GM10248 (cell line): ENCODE measurements at places on chromosomes 5 and 9.
A peak's percentile ranks its signal among the peaks of the same experiment; 100 is the strongest.

- no peak for DNase-seq
Measured at GRCh38 chr5:178121391-178122276, 8.3 kb downstream of the N4BP3 start.

DNA sequence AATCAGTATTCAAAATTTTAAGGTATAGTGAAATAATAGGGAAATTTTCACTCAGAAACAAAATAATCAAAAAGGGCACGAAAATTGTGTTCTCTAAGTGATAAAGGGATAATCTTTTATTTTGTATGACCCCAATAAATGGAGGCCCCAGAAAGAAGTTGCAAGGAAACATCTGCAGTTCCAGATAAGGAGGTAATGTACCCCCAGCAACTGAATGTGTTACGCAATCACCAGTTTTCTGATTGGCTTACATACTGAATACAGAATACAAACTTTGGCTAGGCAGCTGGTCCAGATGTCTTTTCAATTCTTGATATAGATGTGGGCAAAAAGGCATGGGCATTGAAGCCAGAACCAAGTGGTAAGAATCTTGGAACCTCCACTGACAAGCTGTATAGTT lies 1.7 kb upstream of the TOPORS start:
- DNase-seq, result no peak

DNA sequence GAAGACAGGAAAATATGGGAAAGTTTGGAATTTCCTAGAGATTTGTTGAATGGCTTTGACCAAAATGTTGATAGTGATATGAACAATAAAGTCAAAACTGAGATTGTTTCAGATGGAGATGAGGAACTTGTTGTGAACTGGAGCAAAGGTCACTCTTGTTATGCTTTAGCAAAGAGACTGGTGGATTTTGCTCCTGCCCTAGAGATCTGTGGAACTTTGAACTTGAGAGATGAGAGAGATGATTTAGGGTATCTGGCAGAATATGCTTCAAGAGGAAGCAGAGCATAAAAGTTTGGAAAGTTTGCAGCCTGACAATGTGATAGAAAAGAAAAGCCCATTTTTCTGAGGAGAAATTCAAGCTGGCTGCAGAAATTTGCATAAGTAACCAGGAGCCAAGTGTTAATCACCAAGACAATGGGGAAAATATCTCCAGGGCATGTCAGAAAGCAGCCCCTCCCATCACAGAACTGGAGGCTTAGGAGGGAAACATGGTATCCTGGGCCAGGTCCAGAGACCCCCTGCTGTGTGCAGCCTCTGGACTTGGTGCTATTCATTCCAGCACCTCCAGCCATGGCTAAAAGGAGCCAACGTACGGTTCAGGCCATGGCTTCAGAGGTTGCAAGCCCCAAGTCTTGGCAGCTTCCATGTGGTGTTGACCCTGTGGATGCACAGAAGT lies 114.3 kb upstream of the STARD4 start:
- no peak for DNase-seq

GRCh38 chr9:32877103-32877502 lies 93.8 kb downstream of the TMEM215 start:
- DNase-seq, result no peak

GRCh38 chr9:121302786-121303185 lies 34.8 kb downstream of the GSN start:
- DNase-seq, result no peak

DNA sequence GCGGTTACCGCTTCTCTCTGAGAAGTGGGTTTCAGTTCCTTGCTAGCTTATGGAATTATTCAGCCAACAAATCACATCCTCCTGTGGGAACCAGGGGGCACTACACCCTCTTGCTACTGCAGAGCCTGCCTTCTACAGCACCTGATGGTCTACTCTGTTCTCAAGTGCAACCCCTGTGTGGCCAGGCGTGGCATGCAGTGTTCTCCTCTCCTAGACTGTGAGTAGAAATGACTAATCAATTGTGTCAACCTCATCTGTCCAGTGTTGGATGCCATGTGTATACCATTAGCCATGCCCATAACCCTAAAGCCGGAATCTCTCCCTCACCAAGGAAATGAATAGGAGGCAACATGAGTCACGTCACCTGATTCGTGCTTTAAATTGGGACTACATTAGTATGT lies 117.2 kb upstream of the LIFR start:
- no peak for DNase-seq

DNA sequence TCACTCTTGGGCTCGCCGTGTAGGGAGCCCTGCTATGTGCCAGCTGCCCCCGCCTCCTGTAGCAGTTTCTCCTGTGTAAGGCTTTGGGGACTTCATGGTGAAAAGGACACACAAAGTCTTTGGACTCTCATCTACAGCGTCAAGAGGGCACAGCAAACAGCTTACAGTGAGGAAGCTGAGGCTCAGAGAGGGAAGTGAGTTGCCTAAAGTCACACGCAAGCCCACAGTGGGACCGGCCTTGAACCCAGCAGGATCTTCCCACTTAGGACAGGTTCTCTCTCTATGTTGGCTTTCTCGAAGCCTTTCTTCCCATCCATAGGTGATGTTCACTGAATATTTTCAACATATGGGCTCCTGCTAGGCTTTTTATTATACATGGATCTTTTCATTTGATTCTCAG lies 9.8 kb upstream of the PRRX2 start:
- DNase-seq, result no peak

DNA sequence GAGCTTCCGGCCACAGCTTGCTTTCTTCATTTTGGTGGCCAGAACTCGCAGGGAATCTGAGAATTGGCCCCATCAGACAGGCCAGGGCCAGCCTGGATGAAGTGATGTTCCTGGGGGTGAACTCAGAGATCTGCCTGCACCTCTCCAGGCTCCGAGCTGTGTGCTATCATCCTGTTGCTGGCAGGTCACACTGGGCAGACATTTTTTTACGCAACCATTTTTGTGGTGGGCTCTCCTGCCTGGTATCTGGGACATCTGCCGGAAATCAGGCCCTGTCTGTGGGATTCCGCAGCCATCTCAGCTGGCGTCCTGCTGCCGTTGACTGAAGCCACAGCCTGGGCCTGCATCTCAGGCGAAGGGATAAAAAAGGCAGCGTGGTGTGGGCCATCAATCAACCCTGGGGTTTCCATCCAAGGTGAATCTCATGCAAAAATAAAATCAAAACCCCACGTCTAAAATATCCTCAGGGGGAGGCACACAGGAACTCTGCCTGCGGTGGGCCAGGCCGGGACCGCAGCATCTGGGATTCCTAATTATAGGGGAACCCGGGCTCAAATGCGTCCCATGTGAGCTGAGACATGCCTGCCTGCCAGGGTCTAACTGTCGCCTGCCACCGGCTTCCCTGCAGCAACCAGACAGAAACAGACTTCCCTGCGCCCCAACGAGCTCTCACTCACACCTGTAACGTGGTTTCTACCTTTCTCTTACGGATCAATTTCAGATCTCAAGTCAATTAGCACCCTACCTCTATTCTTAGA lies 174.3 kb downstream of the SYK start:
- no peak for DNase-seq

DNA sequence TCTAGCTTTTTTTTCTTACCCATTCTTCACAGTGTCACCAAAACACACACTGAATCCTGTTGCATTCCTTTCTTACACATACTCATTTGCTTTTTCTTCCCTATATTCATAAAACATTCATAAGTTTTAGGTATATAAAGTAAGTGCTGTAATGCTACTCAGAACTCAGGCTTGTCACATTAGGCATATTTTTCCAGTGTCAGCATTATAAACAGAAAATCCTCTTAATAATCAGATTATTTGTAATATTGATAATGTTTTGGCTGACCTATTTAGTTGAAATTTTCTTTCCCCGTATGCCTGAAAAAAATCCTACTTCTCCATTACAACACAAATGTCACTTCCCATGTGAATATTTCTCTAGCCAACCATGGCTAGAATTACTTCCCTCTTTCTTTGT lies 743.0 kb upstream of the NUDT12 start:
- no peak for DNase-seq

DNA sequence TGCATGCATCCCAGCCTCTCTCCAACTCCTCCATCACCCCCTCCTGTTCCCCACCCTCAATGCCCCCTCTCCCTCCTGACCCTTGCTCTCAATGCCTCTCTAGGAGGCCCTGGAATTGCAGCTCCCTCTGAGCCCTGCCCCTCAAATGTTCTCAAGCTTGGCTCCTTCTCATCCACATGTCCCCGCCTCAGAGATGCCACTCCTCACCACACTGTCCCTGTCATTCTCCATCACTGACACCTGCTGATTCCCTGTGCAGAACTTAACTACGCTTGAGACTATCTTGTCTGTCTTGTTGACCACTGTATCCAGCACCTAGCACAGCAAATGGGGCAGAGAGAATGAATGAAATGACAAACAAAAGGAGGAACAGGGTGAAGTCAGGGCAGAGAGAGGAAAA lies 314.4 kb downstream of the SPOCK1 start:
- DNase-seq, result no peak

GRCh38 chr9:27701016-27701415 lies 127.7 kb upstream of the C9orf72 start:
- DNase-seq, result no peak

DNA sequence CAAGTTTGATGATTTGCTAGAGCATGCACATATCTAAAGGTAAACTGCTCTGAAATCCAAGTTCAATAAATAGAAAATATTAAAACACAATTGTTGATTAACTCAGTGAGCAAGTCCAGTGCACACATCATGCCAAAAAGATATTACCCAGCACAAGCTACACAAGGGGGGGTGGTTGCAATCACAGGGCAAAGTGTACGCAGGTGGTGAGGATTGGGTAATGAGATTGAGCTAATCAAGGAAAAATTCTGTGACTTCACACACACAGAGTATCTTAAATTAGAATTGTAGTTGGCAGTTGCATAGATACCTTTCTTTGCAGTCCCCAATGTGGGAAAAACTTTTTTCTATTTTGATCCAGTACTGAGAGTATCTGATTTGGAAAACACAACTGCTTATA lies 156.1 kb upstream of the NTRK2 start:
- no peak for DNase-seq

DNA sequence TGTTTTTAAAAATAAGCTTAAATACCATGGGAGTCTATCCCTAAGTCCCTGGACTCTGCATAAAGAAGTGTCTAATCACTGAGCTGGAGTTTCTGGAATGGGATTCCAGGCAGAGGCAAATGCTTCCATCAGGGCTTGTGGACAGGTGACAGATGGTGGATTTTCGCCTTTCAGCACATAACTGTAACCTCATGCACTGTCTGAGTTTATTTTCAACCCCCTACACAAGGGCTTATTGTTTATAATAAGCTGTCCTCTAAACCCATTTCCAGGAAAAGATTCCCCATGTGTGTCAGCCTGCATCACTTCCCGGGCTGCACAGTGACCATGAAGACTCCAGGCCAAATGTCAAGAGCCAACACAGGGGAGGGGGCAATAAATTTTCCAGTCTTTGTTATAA lies 264.0 kb downstream of the PIK3R1 start:
- DNase-seq, result no peak

DNA sequence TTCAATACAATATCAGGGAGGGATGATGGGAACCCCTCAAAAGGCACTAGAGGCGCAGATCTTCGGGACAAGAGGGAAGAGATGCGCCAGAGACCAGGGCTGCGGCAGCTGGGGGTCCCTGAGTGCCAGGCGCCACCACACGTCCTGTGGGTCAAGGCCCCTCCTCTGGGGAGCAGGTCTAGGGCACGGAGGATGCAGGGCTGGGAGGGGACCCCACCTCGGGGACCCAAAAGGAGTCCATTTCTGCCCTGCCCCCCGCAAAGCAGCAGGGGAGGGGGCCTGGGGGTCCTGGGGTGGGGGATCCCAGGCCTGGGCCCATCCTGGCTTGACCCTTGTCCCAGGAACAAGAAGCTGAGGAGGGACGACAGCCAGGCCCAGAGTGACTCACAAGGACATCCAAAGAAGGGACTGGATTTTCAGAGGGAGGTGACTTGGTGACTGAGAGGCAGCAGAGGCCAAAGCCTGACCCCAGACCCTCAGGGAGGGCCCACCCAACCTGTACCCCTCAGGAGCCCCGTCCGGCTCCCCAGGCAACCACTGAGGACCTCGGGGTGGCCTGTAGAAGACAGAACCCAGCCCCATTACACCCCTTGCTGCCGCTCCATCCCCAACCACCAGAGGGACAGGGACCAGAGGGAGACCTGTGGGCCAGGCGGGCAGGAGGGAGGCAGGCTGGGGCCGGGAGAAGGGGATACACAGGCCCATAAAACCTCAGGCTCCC lies 54.2 kb downstream of the LRSAM1 start:
- DNase-seq, result peak; percentile 66

GRCh38 chr9:29701559-29701958 lies 2128.3 kb upstream of the C9orf72 start:
- DNase-seq, result no peak

- no peak for DNase-seq
Measured at GRCh38 chr9:121902461-121903135, 190.5 kb downstream of the TTLL11 start.

DNA sequence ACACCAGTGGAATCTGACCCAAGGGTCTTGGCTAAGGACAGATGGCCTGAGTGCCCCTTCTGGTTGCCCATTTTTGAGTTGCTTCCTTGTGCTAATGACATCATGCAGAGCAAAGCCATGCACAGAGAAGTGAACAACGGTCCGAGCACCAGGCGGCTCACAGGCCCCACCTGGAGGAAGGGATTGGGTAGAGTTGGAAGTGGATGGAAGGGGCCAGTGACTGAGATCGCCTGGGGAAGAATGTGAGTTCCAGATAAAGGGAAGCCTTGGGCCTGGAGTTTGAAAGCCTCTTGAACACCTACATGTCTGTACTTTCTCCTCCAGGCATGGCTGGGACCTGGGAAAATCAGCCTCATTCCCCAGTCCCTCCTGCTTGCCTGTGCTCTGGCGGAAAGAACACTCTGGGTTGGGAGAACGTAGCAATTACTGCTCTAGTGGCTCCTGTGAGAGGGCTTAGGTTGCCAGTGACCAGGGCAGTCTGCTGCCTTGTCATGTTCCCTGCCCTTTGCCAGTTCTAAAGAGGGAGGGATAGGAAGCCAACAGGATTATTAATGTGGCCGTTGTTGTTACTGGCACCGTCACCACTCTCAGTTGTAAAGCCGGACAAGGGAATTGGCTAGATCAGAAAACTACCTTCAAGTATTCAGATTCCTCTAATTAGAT lies 62.5 kb upstream of the PTPN3 start:
- no peak for DNase-seq

DNA sequence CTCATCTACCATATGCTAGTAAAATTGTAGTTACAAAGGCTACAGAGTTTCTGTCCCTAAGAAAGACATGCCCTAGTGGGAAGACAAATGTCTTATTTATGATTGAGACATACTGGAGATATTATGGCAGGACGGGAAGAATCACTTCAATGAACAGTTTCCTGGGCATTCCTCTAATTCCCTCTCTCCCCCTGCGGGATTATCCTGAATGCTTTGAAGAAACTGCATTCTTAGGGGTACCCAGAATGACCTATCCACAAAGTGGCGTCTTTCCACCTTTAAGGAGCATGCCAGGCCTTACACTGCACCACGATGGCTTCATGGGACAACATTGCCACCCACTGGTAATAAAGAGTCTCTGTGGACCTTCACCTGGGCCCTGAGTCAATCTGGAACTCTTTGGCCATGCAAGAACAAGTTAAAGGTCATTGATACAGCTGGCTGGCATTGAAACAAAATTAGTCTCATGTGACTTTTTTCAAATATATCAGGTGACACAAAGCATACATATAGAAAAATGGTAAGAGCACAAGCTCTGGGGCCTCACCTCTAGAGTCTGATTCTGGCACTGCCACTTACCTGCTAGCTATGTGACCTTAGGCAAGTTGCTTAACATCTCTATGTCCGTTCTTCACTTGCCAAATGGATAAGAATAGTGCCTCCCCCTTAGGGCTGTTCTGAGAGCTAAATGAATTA lies 32.0 kb downstream of the ANKRD55 start:
- DNase-seq, result peak; percentile 73
